ENCODE measurements at places on chromosomes 11 and 22.

DNA sequence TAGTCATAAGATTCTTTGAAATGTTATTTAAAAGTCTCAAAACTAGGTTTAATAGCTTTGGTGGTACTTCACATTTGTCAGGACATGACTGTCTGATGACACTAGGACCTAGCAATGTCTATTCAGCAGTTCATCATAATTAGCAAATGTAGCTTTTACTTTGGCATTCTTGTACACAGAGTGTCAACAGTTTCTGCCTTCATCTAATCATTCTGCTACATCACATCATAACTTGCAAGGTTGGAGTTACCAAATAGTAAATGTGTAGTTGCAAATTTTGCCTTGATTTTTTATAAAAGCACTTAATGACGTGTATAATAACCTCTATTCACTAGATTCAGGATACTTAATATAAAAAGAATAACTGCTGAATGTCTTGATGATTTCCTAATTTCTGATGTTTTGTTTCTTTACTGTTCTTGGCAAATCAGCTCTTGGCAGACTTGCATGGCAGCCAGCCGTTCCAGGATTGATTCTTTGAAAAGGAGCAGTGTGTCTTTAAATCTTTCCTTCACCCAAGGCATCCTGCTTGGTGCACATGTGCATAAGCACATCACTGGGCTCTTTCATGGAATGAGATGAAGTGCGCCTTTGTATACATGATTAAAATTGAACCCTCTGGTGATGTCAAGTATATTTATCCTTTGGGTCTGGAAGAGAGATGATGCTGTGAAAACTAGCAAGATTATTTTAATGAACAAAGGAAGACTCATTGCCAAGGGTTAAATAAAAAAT lies 12.2 kb downstream of the FBXO7 start:
- no peak for DNase-seq

DNA sequence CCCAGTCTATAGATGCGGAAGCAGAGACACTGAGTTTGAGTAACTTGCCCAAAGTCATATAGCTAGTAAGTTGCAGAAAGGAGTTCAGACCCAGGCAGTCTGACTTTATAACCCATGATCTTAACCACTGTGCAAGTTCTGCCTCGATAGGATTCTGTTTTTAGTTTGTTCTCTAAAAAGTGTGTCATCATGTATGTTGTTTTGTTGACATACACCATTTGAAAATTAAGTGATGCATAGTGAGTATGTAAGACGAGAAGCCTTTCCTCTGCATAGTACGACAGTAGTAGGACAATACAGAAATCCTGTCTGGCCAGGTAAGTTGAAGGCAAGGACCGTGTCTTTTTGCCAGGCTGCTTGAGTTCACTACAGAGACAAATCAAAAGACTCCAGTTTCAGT lies 3.3 kb downstream of the ZC3H12C start:
- DNase-seq, result no peak

- DNase-seq, result no peak
These were observed 106.4 kb upstream of the KIRREL3 start for GRCh38 chr11:127106938-127107337.

GRCh38 chr11:12840871-12841660 lies 166.8 kb downstream of the TEAD1 start:
- DNase-seq, result no peak

GRCh38 chr11:576811-577610 lies 741 bp downstream of the PHRF1 start:
- DNase-seq, result no peak

DNA sequence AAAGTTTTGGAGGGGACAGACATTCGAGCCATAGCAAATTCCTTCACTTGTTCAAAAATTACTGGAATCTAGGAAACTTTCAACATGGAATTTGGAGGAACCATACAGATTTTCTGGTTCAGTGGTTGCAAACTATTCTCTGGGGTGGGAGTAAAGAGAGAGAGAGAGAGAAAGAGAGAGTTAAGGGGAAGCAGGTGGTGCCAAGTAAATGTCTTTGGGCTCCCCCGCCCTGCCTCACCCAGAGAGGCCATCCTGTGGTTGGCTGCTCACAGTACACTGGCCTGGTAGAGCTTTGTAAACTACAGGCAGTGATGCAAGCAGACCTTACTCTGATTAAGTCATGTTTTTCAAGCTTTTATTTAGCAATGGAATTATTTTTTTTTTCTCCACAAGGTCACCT lies 82.6 kb downstream of the ADAMTS15 start:
- no peak for DNase-seq

- no peak for DNase-seq
These were observed 31.0 kb downstream of the SNU13 start for GRCh38 chr22:41657709-41658108.

- DNase-seq, result no peak
These were observed 93.4 kb upstream of the SEPTIN5 start for GRCh38 chr22:19620742-19621371.

DNA sequence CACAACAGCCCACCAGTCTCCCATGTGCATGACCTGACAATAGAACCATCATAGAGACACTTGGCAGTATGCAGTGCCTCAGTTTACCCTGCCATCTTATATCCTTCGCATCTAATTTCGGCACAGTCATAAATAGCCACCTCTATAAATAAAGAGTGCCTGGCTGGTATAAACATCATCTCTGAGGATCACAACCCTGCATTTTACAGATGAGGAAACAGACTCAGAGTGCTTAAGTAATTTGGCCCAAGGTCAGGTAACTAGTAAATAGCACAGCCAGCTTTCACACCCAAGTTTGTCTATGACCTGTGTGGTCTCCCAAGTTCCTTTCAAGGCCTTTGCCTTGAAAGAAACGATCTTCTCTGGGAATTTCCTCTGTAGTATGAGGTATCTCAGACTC lies 44.6 kb downstream of the CYB5R2 start:
- DNase-seq, result no peak

- DNase-seq, result no peak
These were observed 26.6 kb downstream of the PARVA start for GRCh38 chr11:12403997-12404350.

DNA sequence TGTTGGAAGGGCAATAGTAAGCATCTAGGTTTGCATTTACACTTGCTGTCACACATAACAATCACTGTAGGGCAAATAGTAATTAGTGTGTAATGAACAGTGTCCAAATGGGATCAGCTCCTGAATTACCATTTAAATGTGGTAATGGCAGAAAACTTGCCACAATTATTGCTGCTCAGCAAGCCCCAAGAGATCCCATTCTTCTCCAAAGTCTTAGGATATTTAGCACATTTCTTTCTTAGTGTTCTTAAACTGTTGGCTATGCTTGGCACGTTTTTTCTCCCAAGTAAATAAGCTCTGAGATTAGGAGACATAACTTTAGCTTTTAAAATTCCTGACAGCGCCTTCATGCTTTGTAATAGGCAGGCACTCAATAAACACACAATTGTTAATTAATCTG lies 1037.0 kb downstream of the DLG2 start:
- no peak for DNase-seq

GRCh38 chr11:27282806-27283205 lies 80.2 kb downstream of the CCDC34 start:
- DNase-seq, result no peak

DNA sequence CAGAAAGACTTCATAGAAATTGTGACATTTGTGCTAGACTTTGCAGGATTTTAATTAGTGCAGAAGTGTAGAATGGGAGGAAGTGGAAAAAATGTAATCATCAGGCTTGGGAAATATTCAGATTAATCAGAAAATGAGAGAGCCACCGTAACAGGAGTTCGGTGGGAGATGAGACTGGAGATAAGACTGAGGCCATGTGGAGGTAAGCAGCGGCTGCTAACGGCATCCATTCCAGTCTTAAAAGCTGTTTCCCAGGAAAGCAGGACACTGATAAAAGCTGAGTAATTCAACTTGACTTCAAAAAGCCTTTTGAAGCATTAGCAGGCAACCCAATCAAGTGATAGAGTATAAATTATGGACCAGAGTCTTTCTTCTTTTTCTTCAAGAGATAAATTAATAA lies 369.9 kb downstream of the LUZP2 start:
- no peak for DNase-seq

GRCh38 chr11:6319704-6320410 lies 444 bp downstream of the CAVIN3 start:
- DNase-seq, result peak; percentile 73

DNA sequence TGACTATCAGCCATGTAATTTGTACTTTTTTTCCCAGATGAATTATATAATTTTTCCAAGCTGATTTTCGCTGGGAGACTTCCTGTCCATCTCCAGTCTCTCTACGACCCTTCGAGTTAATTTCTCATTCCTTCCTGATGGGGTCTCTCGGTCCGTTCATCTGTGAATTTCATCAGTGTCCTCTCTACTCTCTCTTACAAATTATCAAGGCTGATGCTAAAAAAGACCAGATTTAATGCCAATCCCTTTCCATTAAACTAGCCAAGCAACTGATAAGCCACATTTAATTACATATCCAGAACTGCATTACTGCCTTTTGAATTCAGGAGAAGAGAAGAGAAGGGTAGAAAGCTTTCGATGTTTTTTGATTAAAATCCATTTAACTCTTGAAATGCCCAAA lies 25.8 kb downstream of the VSIG10L2 start:
- no peak for DNase-seq

- no peak for DNase-seq
These were observed 8.6 kb downstream of the CFL1 start for GRCh38 chr11:65849366-65849765.

DNA sequence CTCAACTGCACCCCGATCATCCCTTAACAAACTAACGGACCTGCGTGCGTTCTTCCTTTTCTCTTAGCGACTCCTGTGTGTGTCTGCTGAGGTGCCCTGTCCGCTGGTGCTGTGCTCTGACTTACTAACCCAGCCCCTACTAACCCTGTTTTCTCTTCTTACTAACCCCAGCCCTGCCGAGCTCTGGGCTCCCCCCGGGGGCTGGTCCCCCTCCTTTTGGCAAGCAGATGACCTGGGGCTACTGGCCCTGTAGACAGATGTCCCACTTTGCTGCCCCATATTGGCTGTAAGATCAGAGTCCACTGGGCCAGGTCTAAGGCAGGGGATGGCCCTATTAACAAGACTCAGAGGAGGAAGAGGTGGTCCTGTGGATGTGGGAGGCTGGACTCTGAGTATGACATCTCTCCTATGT lies 14.7 kb downstream of the MIAT start:
- no peak for DNase-seq

DNA sequence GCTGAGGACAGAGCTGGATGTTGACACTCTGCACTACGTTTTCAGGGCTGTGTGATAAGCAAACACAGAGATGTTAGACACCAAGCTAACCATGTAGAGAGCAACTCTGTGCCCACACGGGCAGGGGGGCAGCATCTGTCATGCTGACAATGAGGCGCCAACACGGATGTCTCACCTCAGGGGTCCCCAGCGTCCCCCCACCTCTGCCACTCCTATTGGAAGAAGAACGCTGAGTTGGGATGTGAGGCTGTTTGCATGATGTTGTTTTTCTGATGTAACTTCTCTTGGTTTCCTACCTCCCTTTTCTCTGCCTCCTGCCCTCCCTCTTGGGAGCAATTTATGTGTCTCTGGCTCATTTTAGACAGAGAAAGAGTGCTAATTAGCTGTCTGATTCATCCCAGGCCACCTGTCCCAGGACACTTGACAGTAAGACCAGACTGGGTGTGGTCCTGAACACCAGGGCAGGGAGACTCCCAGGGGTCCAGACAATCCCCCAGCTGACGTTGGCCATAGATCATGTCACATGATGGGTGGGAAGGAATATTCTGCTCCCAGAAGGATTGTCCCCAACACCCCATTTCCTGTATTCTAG lies 89.2 kb upstream of the NCAM1 start:
- no peak for DNase-seq

GRCh38 chr22:25437414-25438160 lies 126.9 kb upstream of the GRK3 start:
- no peak for DNase-seq

DNA sequence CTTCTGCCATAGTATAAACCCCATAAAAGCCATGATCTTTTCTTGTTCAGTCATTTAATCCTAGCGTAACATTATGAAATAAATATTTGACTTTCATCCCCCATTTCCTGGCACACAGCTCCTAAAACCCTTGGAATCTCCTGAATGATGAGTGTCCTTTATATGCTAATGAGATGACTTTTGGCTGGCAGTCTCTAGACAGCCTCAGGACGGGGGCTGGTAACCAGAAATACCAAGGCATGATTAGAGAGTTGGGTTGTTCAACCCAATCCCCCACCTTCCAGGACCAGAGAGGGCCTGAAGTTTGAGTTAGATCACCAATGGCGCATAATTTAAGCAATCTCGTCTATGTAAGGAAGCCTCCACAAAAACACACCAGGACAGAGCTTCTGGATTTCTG lies 1246.1 kb upstream of the TENM4 start:
- DNase-seq, result no peak

GRCh38 chr22:29806196-29806595 lies 31.9 kb downstream of the ASCC2 start:
- DNase-seq, result no peak

GRCh38 chr11:86980086-86980796 lies 25.0 kb upstream of the FZD4 start:
- DNase-seq, result no peak

DNA sequence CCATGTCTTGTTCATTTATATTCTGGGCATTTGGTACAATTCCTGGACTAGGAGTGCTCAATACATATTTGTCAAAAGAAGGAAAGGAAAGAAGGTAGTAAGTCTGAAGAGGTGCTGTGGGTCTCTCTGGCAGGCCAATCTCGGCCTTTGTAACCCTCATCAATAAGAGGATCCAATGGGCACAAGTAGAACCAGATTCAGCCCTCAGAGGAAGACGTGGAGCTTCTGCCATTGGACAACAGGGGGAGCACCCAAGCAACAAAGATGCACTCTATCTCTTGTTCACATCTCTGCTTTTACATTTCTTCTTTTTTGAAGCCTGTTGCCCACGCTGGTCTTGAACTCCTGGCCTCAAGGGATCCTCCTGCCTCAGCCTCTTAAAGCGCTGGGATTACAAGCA lies 2.2 kb upstream of the VPS11 start:
- DNase-seq, result peak; percentile 56

DNA sequence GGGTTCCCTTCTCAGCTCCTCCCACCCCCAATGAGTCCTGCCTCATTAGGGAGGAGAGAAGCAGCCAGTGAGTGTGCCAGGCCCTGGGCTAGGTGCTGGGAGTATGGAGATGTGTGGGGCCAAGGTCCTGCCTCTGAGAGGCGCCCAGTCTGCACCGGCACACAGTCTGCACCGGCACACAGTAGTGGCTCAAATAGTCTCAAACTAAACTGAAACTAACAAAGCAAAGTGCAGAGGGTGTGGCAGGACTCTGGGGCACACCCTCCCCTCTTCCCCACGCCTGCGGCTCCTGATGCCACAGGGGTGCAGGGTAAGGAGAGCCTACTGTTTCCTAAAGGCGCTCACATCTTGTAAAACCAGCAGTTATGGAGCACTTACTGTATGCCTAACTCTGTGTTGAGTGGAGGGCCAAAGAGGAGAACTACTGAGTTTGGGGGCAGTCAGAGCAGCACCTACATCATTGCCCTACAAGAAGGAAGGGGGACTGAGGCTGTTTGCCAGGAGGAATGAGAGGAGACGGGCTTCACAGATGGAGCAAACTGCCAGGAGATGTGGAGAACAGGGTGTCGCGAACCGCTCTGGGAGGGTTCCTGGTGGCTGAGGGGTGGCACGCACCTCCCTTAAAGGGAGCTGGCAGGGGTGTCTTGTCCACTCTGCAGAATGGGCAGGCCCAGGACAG lies 939 bp upstream of the SH3BP1 start:
- DNase-seq, result peak; percentile 63

Measured in activated CD4-positive, alpha-beta T cell treated with anti-CD3 and anti-CD28 coated beads, Interleukin-2, amount 50 U/mL, for 16 hours (primary cell).